Caudate nucleus (tissue), 63 donors: ENCODE measurements at places on chromosomes 6 and 20.

DNA sequence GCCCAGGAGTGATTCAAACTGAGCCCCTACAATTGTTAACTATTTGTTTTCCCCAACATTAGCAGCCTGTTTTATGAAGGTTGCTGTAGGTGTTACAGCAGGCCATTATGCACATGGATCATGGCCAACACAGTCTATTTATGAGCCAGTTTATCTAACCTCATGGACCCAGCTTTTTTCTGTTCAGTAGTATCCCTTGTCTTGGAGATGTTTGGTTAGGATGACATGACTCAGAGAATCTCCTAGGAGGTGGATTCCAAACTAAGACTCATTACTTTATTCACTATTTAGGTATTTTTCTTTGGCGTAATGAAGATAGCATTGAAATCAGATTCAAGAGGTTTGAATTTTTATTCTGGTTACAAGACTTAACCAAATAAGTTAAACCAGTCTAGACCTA, 62.8 kb upstream of the TFB1M start:
- DNase-seq: no peak

DNA sequence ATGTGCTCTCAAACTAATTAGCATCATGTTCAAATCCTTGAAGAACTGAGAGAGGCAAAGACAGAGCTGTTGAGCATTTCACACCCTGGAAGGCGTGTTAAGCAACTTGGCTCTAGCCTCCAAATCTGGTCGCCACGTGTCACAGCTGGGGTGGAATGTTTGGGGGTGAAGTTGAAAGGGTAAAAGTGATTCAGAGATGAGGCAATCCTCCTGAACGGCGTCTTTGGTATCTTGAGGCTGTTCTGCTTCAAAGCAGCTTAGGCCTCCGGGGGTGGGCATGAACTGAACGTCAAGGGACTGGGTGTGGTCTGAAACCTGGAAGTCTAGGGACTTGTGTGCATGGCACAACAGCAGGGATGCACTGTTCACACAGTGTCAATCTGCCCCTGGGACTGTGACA, 62.3 kb downstream of the TRAM2 start:
- no peak for DNase-seq

DNA sequence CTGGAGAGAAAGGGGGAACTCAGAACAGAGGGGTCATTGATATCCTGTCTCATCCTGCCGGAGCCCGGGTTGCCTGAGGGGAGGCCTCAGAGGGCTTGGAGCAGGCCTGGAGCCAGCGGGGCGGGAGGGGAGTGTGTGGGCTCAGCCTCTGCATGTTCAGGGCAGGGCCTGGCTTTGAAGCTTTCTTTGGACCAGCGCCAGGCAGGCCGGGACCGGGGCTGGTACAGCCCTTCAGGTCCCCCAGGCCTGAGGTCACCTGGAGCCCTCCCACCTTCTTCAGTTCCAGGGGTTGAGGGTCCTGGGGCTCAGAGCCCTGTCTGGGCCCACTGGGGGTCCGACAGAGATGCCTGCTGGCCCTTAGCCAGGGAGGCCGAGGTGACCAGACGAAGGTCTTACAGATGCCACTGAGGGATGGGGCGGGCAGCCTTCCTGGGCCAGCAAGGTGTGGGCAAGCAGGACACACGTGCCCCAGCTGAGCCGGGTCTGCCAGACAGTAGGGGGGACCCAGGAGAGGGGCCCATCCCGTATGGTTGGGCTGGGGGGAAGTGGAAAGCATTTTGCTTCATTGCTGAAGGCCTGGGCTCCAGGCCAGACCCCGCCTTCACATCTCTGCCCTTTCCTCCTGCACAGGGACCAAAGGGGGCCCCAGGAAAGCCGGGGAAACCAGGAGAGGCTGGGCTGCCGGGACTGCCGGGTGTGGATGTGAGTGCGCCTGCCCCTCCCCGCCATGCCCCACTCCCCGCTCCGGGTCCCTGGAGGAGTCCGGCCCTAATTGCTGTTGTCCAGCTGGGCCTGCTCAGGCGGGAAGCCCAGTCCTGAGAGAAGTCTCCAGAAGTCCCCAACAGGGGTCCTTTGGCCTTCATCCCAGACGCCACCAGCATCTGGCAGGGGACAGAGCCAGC, 2.0 kb downstream of the COL9A3 start:
- DNase-seq: peak; percentile 78

- DNase-seq: no peak
These were observed 80.3 kb downstream of the BACH2 start for GRCh38 chr6:90216072-90216977.

GRCh38 chr6:139655783-139656705, 281.6 kb upstream of the CITED2 start:
- no peak for DNase-seq

- DNase-seq: peak; percentile 15
These were observed 7.9 kb upstream of the CDSN start for GRCh38 chr6:31128093-31128676.

- no peak for DNase-seq
These were observed 936 bp upstream of the TMX4 start for GRCh38 chr20:8020314-8021079.

GRCh38 chr6:36638579-36638978, 39.9 kb upstream of the CDKN1A start:
- no peak for DNase-seq

- DNase-seq: no peak
These were observed 59.1 kb downstream of the SLC22A1 start for GRCh38 chr6:160180706-160181105.

DNA sequence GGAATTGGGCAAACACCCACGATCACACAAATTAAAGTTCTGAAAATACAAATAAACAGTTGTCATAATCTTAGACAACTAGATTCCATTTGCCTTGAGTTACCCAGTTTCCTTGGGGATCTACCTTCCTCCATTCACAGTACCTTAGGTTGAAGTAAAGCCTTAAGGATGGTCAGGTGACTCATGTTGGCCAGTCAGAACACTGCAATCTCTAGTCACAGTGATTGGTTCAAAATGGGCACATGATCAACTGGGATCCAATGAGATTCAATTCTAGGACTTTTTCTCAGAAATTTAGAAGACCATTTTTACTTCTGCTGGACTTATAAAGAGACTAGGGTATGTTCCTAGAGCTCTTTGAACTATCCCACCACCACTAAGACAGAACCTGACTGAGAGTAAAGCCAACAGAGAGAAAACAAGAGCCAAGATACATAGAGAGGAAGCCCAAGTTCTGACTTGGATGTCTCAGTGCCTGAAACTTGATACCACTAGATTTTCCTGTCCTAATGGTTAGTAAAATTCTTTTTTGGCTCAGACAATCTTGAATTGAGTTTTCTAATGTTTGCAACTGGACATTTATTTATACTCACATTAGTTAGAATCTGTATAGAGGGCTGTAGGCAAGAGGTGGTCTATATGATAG, 8.6 kb upstream of the CLIC5 start:
- DNase-seq: no peak

DNA sequence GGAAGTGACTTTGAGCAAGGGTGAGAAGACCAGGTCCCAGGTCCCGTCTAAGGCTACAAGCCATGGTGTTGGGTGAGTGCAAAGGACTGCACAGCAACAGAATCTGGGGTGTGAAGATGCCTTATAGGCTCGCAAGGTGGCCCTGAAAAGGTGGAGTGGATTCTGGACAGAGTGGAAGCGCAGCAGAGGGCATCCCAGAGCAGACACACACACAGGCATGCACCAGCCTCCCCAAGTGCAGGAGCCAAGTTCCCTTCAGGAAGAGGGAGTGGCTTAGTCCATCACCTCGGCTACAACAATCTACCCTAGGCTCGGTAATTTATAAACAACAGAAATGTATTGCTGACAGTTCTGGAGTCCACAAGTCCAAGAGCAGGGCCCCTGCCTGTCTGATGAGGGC, 180.1 kb upstream of the PDE10A start:
- DNase-seq: no peak

DNA sequence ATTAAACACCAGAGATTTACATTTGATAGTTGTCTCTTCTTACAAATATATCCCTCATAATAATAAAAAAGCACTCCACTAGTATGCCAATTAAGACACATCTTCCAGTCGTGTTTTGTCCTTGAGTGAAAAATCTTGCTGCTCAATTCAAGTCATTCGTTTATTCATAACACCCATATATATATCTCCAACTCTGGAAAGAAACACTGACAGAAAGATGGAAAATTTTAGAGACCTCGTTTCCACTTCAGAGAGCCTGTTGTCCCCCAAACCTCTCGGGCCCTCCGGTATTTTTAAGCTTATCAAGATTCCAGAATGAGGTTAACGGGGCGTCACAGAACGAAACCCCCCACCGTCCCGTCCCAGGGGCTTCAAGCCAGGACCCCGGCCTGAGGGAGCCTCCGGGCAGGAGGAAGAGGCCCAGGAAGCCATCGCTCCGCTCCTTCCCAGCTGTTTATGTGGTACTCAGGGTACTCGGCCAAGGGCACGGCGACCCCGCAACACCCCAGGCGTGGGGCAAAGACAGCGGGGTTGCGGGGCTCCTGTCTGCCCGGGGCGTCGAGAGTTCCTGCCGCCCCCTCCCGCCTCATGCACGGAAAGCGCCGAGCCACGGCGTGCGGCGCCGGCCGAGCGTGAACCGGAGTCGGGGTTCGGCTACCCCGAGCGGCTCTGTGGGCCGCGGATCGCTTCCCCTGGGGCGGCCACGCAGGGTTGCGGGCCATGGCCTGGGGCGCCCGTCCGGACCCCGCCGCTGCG, 623 bp upstream of the SNX9 start:
- DNase-seq: peak; percentile 54

- no peak for DNase-seq
These were observed 306.1 kb upstream of the RGS17 start for GRCh38 chr6:153437193-153437592.

GRCh38 chr6:35077713-35078105, 63.4 kb downstream of the TCP11 start:
- peak; percentile 28 for DNase-seq

DNA sequence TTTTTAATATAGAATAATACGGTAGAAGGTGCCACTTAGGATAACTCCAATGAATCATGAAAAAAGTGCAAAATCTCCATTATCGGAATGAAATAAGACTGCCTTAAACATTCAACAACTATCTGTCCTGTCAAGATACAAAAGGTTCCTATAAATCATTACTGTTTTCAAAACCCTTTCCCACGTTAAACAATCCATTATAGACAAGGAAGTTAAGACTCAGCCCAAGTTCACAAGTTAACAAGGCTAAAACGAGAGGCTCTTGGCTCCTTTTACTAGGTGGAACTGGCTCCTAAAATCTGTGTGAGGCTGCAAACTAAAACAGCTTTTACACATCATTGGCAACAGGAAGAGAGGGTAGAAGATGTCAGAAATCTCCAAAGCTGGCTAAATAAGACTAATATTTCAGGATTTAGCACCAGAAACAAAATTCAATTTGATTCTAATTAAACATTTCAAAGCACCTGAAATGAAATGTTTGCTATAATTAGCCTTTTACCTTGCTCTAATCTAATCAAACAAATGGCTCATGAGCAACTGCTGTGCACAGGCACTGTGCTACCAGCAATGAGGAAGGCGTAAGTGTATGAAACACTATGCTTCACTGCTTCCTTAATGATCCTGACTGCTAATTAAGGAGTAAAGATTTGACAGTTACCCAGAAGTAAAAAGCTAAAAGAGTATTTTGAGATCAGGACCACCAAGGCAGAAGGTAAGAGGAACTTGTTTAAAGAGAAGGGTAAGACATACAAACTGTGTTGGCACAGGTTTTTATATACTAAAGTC, 109.7 kb downstream of the DST start:
- DNase-seq: no peak

DNA sequence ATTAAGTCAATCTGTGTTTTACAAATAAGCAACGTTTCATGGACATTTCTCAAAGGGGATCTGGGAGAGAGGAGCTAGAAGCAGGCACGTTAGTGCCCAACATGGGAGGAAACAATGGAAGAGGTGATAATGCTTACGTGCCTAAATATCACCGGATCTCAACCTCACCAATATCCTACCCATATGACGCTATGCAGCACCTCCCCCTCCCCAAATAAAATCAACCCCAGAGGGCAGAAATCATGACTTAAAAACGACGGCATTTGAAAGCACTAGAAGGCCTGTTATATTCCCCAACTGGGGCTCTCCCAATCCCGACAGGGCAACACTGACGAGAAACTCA, 425 bp downstream of the HBS1L start:
- no peak for DNase-seq

DNA sequence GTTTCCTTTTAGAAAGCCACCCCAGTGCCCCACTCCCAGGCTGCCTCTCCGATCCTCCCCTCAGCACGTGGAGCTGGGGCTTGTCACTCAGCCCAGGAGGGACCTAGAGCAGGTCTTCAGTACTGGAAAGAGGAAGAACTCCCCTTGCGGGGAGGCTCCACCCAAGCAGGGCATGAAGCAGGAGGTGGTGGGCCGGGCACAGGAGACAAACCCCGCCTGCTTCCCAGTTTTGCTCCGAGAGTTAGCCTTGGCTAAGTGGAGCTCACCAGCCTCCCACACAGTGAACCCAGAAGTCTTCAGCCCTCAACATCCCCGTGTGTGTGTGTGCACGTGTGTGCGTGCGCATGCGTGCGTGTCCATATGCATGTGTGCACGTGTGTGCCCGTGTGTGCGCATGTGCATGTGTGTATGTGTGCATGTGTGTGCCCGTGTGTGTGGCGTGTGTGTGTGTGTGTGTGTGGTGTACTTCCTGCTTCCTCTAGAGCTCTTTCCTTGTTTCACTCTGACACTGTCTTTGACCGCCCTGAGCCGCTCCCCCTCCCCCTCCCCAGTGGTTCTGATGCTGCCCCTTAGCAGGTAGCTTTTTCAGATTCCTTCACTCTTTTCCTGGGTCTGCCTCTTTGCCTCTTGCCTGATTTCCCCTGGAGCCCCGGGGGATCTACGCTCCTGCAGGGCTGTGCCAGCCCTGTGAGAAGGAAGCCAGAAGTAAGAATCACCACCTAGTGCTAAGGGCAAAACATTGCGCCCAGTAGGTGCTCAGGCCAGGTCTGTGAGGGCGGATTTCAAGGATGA, 239.8 kb downstream of the CDC5L start:
- DNase-seq: no peak

DNA sequence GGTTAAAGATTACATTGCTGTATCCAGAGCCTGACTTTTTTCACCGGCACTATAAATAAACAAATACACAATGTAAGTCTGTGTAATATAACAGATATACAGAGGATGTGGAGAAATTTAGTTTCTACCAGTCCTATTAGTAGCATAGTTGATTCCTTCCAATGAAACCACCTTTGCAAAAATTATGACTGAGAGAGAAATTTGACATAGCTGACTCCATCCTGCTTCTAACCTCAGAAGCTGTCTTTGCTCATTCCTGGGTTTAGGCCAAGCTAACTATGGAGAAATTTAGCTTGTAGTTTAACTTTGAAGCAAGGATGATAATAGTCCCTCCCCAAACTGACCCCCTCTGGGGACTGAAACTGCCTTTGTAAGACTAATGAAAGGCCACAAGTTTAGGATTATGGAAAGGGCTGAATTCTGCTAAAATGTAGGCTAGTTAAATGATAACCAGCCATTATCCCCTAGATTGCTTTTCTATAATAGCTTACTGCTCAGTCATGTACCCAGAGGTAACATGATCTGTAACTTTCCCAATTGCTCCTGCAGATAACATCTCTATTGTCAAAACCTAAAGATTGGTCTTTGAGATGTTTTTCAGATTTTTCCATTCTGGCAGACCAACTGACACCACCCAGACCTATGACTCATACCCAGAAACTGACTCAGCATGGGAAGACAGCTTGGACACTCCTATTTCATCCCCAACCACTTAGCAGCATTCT, 172.8 kb upstream of the ARG1 start:
- no peak for DNase-seq
